Heart left ventricle (tissue), 16 donors: ENCODE measurements at places on chromosomes 4 and X.
A peak's percentile ranks its signal among the peaks of the same experiment; 100 is the strongest.

GRCh38 chr4:53557669-53558064 lies 33.6 kb downstream of the LNX1 start:
- no peaks in the 10 kb centered on the region for H3K27me3 ChIP-seq
- H3K27ac ChIP-seq: peak overlapping the region; percentile 57
- no peaks in the 10 kb centered on the region for H3K36me3 ChIP-seq
- H3K4me3 ChIP-seq: no peak overlapping the region

GRCh38 chr4:170872794-170873193 lies 783.0 kb upstream of the AADAT start:
- H3K36me3 ChIP-seq: no peaks in the 10 kb centered on the region
- no peak overlapping the region for H3K27ac ChIP-seq
- H3K4me1 ChIP-seq: no peaks in the 10 kb centered on the region
- no peak overlapping the region for H3K4me3 ChIP-seq
- no peaks in the 10 kb centered on the region for H3K27me3 ChIP-seq

DNA sequence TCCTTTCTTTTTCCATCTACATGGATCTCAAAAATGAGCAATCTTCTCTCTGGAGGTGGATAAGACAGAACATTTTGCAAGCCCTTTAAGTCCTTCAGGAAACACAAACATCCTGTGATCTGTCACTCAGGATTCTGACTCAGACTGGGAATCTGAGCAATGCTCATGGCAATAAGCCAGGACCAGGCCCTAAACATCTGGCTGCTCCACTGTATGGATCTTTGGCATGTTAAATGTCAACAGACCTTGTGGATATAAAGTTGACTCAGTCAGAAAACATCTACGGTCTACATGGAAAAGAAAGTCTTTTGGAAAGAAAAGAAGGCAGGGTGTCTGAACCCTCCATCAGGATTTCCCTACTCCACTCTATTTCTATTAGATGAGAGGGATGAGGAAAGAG lies 17.8 kb upstream of the CHIC2 start:
- no peaks in the 10 kb centered on the region for H3K27me3 ChIP-seq
- no peak overlapping the region for H3K4me3 ChIP-seq
- no peak overlapping the region for H3K27ac ChIP-seq
- no peaks in the 10 kb centered on the region for H3K36me3 ChIP-seq
- DNase-seq: no peak

DNA sequence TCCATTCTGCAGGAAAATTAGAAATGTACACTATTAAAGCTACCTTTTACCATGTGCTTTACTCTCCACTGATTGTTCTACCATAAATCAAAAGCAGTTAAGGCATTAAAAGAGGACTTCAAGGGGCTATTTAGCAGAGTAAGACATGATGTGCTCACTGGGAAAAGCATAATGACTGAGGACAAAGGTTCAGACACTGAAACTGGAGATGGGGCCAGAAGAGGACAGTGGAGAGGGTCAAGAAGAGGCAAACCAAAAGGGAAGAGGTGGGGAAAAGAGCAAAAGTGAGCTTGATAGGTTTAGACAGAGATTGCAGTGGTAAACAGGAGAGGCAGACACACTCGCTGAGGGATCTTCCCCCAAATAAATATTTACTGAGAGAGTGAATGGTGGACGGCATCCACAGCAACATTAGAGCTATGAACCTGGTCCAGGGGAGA lies 23.8 kb downstream of the SH3RF1 start:
- no peak overlapping the region for H3K27ac ChIP-seq
- no peak for DNase-seq
- no peaks in the 10 kb centered on the region for H3K4me1 ChIP-seq
- no peak overlapping the region for H3K4me3 ChIP-seq

DNA sequence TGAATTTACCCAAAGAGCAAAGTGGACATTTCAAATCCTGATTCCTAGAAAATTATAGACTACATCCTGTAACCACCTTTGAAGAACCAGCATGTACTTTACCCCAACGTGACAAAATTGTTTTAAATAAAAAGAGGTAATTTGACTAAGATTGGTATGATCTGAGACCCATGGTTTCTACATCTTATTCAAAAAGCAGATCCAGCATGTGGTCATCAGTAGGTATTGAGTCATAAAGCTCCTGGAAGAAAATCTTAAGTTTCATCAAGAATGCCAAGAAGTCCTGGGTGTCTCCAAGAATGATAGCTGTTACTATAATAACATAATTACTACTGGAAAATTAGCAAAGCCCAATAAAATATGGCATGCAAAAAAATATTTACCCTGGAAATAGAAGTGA lies 61.8 kb downstream of the NFKB1 start:
- peaks cover 36% of the 10 kb centered on the region for H3K4me1 ChIP-seq
- no peak overlapping the region for H3K27ac ChIP-seq
- H3K27me3 ChIP-seq: no peaks in the 10 kb centered on the region

DNA sequence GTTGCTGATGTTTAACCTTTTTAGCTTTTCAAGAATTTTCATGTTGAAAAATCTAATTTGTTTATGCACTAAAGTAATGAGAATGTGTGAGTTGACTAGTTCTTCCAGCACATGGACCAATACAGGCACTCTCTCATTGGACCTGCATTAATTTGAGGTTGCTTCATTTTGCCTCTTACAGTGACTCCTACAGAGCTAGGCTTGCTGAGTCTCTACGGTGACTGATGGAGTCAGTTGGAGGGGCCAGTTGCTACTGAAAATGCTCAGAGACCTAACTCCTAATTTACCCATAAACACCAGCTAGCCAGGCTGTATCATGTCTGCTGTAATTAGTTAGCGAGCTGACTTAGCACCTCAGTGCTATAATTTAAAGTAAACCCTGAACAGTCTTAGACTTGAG lies 10.9 kb downstream of the MTHFD2L start:
- H3K4me1 ChIP-seq: no peaks in the 10 kb centered on the region
- H3K27me3 ChIP-seq: no peaks in the 10 kb centered on the region
- DNase-seq: no peak
- no peak overlapping the region for H3K27ac ChIP-seq
- no peaks in the 10 kb centered on the region for H3K36me3 ChIP-seq
